ENCODE measurements at places on chromosomes 1 and 21.

DNA sequence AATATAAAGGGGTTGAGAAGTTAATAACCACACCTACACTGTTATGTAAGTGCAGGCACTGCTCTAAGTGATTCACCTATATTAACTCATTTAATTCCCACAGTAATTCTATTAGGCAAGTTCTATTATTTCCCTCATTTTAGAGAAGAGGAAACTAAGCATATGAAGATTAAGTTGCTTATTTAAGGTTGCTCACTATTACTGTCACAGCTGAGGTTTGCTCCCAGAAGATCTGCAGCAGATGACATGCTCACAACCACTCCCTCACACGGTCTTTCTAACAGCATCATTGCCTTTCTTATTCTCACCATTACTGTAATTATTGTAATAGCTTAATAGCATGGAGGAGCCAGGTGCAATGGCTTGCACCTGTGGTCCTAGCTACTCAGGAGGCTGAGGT lies 196.4 kb upstream of the GREM2 start:
- no peak for DNase-seq

DNA sequence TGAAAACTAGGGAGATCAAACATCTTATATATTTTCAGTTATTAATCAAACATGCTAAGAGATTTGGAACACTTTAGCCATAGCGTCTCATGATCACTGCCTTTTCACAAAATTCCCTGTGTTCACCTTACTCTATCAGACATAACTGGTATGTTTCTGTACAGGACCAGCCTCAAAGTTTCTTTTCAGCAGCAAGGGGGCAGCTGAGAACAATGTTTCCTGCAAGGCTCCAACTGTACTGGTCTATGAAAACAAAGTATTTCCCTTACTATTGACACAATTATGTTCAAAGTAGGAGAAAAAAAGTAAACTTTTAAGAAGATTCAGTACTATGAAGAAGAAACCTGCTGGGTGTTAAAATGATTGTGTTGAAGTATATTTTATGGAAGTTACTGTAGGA lies 98.5 kb downstream of the ATF6 start:
- DNase-seq = peak; percentile 13

GRCh38 chr1:88943241-88943640 lies 49.2 kb downstream of the KYAT3 start:
- DNase-seq = no peak

DNA sequence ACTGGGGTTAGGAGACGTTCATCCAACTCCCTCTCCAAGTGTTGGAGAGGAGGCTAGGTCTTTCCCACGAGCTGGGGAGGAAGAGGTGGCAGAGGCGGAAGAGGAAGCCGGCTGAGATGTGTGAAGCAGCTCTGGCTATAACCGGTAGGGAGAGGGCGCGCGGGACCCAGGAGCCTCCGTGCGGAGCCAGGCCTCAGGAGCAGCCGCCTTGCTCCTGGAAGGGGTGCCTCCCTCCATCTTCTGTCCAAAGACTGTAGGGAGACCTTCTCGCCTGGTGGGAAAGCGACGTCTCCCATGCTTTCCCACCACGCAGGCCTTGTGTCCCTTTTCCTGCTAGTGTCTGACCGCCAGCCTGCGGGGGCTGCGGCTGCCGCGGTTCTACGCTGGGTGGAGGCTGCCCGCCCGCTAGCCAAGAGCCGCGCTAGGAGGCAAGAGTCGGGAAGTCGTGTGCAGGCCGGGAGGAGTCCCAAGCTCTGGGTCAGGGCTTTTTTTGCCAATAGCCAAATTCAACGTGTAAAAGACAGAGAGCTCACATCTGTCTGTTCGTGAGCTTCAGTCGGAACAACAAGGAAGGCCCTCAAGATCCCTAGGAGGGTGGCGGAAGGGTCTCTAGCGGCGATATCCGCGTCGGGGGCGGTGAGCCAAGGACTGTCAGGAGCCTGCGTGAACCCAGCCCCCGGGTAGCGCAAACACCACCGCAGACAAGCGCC lies 8.4 kb upstream of the NBPF11 start:
- no peak for DNase-seq

DNA sequence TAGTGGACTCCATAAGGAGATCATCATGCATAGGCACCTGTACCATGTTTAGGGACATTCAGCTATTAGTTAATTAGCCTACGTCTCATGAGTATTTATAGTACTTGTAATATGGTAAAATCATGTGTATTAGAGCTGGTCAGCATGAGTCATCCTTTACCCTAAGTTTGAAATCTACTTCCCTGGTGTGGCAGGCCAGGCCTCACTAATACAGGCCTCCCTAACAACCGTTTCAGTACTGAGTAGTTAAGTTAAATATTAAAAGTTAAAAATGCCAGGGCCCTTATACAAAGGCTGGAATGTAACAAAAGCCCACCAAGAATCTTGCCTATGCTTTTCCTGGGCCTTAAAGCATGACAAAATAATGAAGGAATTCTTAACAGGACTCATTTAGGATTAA lies 356.3 kb upstream of the DPYD start:
- DNase-seq = no peak

- DNase-seq = peak; percentile 49
These were observed 6.8 kb downstream of the ODF2L start for GRCh38 chr1:86389307-86389706.

DNA sequence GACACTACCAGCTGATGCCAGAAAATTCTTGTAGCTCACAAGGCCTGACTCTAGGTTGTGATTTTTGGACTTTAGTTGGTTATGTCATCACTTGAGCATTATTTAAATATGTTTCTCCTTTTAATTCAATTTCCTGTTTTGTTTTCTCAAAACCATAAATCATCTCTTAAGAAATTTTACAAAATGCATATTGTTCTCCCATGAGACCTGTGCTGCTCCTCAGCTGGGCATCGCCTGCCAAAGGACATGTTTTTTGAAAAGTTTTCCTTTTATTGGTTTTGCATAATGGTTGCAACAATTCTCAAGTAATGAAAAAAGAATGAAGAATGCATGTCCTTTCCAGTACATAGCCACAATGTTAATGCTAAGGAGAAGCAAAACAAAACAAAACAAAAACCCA lies 204.7 kb upstream of the LYPLAL1 start:
- DNase-seq = no peak

All from CD4-positive, alpha-beta T cell treated with Interleukin-10 for 1 hour (primary cell).